ENCODE measurements at places on chromosomes 4 and X.

DNA sequence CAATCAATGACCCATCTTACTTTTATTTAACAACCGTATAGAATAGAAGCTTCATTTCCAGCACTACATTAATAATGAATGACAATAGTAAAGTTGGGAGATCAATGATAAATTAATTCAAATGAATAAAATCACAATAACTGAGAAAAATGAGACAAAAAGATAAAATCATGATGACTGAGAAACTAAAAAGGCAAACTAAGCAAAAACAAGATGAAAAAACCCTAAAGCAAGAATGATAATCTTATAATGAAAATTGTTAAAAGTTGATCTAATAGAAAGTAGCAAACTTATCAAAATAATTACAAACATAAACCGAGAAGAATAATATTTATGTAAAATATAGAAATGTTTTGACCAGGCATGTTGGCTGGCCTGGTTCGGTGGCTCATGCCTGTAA, 130.4 kb upstream of the INPP4B start:
- no peak for DNase-seq

GRCh38 chr4:153448003-153448731, 18.0 kb upstream of the TMEM131L start:
- no peak for DNase-seq

DNA sequence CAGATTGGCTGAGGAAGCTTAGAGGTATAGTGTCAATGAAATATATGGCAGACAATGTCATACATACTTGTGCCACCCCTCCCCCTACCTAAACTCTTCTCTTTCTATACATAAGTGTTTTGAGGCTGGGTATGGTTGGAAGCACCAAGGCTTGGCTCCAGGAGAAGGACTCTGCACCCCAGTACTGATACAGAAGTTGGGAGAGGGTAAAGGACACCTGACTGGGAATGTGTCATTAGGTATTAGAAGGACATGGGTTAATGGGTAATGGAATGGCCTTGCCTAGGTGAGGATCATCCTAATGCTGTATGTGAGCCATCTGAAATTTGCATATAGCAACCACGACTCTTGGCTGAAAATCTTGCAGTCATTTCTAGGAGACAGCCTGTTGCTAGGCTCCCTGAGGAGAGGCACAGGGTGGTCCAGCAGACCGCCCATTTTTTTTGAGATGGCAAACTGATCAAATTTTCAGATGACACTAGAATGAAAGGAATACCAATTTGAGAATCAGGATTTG, 26.8 kb upstream of the AP1S2 start:
- DNase-seq, result no peak

- peak; percentile 55 for DNase-seq
Measured at GRCh38 chrX:153875391-153876111, 10.4 kb downstream of the L1CAM start.

- no peak for DNase-seq
Measured at GRCh38 chrX:150060406-150060805, 122.1 kb upstream of the EOLA2 start.

- no peak for DNase-seq
Measured at GRCh38 chrX:69207216-69207615, 42.0 kb upstream of the PJA1 start.

DNA sequence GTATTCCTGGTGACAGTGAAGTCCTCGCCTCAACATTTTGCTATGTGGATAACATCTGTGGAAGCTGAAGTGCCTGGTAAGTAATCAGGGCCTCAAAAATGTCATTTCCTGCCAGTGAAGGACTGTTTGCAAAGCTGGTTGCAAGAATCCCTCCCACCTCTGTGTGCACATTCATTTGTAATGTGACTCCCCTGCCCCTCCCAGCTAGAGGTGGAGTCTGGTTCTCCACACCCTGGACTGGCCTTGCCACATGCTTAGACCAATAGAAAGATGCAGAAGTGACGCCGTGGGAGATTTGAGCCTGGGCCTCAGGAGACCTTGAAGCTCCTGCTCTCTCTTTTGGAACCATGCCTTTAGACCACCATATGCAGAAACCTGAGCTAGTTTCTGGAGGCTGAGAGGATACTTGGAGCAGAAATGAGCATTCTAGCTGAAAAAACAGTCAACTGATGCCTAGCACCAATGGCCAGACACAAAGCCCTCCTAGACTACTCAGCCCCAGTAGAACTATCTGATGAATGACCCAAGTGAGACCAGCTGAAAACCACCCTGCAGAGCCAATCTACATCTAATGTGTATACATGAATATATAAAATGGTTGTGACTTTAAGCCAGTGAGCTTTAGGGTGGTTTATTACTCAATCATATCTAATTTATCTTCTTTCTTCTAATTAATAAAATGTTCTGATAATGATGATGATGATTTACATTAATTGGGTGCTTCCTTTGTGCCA, 47.8 kb upstream of the CRMP1 start:
- no peak for DNase-seq

DNA sequence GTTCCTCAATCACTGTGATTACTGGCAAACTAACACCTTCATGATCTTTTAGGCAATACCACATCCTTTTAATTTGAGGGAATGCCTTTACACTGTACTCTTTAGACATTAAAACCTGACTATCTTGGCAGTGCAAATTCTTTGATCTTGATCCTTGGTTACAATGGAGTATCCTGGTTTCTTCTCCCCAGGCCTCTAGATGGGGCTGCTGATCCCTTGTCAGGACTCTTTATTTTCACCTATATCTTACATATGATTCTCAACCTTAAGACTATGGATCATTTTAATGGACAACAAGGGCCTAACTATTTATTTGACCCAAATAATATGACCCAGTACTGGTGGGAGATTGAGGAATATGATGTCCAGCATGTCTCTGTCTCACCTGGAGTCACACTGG, 1005.5 kb upstream of the INTU start:
- DNase-seq, result no peak

GRCh38 chr4:112448306-112449132, 67.5 kb downstream of the NEUROG2 start:
- DNase-seq, result no peak

DNA sequence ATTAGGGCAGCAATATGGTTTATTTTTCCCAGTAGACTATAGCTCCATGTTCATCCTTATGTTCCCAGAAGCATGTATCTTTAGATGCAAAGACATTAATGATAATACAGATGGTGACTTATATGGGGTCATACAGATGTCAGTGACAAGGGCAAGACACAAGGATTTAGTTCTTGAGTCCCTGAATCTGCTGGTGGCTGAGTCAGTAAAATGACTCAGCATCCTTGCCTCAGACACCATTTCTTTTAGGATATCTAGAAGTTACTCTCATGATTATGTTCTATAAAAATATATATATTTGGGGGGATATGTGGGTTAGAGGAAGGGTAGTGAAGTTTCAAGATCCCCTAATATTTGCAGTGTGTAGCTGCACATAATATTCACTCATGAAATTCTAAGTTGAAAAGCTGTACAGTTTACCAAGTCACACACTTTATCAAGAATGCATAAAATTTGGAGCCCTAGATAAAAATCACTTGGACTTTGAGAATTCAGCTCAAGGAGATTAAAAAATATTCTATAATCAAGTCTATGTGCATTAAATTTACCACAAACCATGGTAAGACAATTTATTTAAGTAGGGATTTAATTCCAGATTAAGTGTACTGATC, 101.9 kb downstream of the LNX1 start:
- DNase-seq, result no peak

DNA sequence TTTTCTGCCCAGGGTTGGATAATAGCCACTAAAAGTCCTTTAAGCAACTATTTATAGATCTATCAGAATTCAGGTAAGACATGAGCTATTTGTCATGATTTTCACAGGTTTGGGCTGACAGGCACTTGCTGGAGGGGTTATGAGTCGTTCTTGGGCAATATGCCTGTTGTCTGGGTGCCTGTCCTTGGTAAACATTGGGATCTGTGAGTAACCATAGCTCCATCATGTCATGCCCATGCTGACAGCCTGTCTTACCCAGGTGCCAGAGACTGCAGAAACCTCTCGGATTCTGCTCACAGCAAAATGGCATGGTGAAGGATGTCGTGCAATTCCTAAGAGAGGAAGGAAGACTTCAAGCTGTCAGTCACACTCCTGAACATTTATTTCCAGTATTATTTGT, 116.0 kb upstream of the PUDP start:
- DNase-seq, result no peak

DNA sequence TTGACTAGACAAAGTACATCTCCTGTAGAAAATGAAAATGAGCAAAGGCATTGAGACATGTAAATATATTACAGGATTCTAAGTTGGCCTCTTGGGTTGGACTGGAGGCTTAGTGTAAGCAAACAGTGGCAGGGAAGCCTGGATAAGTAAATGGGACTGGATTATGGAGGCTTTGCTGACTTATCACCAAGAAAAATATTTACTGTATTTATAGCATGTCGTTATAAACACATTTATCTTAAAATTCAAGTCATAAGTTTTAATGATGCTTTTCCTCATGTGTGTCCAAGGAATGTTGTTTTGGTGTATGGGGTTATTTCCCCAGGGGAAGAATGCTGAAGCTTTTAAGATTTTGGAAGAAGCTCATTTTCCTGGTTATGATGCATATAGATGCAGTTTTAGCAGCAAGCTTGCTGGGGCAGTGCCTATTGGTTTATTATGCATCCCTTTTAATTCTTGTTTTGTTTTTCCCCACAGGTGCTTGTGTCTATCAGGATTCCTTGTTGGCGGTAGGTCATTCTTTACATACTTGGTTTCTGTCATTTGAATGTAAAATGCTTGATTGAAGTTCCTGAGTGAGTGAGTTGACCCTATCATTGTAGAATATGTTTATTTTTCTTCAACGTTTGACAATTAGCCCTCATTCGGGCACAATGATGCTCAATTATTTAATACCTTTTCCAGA, 8.5 kb downstream of the FRAS1 start:
- no peak for DNase-seq

DNA sequence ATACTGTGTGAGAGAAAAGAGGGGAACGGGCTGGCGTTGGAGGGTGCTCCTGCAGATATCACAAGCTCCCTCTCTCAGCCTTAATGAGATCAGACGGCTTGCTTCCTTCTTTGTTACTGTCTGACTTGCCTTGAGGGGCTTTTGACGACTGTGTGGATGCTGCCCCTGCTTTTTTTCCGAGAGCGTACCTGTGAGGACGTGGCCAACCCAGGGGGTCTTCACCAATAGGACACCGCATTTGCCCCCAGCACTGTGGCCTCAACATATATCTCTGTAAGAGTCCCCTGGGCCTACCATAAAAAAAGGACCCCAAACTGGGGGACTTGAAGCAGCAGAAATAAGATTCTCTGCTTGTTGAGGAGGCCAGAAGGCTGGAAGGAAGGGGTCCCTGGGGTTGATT, 143.9 kb downstream of the SHOX start:
- DNase-seq, result no peak

GRCh38 chr4:80011636-80012236, 61.3 kb downstream of the ANTXR2 start:
- no peak for DNase-seq

Data from stimulated activated CD8-positive, alpha-beta memory T cell treated with anti-CD3 and anti-CD28 coated beads, Interleukin-7, amount 100 ng/mL, for 1 hour (primary cell).